Psoas muscle (tissue), 8 donors: ENCODE measurements at places on chromosomes 6 and 20. TPM values are rescaled to one million over a fixed set of nuclear protein-coding genes. Genes with fewer than 3 reads are reported as not detected.
A peak's percentile ranks its signal among the peaks of the same experiment; 100 is the strongest.

Gene COL21A1
- 1.1 TPM for polyA plus RNA-seq

Gene RIPOR3
- polyA plus RNA-seq: 5.4 TPM

DNA sequence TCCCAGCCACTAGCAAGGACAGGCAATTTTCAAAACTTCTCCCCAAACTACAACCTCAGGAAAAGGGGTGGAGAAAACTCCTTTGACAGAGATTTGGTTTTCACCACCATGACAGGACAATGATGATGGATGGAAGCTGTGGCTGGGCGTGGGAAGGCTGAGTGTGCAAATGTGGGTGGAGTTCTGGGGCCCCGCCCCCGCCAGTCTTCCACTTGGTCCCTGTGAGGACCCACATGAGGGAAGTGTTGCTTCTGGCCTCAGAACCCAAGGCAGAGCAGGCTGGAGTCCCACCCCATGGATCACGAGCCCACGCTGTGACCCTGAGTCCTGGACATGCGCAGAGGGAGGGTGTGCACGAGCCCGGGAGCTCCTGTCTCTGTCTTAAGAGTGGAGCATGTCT lies 21.5 kb upstream of the MRGBP start:
- DNase-seq: no peak

DNA sequence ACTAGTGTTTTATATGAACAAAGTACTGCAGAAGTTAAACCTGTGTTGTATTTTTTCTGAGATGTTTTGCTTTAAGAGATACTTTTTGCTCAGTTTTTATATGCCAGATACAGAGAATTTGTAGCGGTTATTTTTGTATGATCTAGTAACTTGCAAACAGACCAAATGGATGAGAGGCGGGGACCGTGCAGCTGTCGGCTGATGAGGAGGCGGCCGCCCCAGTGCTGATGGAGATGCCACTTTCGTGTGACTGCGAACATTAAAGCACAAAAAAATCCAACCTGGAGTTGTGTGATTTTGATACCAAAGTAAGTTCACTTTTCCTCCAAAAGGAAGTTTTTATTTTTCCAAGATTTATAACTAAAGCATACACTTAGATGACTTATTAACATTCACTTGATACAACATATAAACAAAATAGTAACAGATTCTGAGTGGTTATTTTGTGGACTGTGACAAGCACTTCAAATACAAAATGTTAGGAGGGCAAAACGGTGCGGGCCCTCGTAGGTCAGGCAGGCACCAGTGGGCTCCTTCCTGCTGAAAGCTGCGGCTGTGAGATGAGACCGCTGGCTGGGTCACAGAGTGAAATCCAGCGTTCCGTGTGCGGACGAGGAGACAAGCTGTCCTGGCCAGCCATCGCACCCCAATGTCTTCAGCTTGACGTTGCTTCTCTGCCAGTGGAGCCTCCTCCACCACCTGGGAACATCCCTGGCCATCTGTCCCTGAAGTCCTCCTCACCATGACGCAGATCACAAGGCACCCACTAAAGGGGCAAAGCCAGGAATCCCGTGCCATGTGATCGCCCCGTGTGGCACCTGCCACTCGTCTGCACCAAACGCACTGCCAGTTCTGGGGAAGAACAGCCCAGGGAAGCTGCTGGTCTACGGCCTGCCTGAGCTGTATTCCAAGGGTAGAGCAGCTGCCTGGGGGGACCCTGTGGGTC lies 4.0 kb upstream of the OGFR start:
- DNase-seq: no peak

Gene E2F1
- polyA plus RNA-seq: 0.79 TPM

DNA sequence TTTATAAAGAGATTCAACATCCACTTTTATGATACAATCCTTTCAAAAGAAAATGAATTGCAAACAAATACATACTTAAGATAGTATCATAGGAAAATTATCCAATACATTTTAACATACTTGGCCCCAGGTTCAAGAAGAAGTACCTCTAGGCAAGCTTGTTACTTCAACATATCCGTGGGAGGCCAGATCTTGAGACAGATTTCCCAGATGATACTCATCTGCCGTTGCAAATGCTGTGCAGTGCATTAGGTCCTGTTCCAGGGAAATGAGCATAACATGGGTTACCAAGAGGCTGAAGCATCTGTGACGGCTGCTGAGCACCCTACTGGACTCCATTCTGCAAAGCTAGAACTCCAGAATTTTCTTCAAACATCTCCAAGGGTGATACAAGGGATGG lies 15.6 kb downstream of the RMND1 start:
- no peak for DNase-seq

- DNase-seq: peak; percentile 71
Observed at GRCh38 chr20:2140561-2140960, 38.9 kb downstream of the STK35 start.

DNA sequence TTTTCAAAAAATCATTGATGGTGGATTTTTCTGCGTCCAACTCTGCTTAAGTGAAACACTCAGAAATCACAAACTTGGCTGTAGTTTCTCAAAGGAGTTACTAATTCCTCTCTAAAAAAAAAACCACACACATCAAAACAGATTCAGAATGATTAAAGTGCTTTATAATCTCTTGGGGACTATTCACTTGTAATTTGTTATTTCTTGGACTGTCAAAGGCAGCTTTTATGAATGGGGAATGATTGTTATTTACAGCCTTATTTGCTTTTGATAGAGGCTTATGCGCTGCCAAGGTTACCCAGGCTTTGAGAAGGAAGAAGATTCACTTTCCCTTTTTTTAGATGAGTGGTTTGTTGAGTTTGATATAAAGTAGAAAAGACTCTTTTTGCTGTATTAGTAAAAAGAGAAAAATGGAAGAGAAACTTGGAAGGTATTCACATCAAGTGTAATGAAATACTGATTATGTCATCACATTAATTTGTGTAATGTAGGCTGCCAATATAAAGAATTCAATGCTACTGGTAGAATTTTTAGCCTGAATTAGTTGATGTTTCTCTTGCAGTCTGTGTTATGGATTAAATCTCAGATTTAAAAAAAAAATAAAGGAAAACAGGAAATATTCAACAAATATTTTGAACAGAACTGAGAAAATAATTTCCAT lies 381.0 kb upstream of the SASH1 start:
- DNase-seq: no peak

DNA sequence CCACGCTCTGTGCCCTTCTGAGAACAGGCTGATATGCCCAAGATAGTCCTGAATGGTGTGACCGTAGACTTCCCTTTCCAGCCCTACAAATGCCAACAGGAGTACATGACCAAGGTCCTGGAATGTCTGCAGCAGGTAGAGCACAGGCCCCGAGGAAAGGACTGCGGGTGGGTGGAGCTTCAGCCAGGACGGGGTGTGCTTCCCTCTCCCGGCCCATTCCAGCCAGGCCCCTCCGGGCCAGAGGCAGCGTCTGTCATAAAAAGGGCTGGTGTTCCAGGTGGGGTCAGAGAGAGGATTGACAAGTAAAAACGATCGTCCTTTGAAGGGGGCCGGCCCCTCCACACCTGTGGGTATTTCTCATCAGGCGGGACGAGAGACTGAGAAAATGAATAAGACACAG lies 1.3 kb downstream of the RTEL1 start:
- DNase-seq: no peak

- no peak for DNase-seq
Observed at GRCh38 chr6:117143647-117144046, 121.7 kb upstream of the VGLL2 start.

- no peak for DNase-seq
Observed at GRCh38 chr20:59561228-59561605, 43.1 kb upstream of the PHACTR3 start.

DNA sequence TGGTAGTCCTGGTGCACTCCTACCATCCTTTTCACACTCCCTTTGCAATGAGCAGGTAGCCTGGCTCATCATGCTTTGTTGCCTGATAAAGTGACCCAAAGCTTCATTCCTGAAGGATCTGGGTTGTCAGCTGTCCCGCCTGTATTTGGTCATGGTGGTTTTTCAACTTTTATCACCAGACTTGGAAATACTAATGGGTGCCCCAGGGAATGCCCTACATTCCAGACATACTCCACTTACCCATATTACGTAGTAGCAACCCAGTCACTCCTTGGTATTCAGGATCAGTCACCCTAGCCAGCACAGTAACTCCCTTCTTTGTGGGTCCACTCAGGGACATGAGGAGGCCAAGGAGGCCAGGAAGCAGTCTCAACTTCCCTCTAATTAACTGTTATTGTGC lies 199.2 kb downstream of the MAFB start:
- no peak for DNase-seq

GRCh38 chr6:113076116-113076515 lies 729.0 kb downstream of the RFPL4B start:
- DNase-seq: no peak

- DNase-seq: no peak
Observed at GRCh38 chr6:158226655-158227512, 58.7 kb downstream of the GTF2H5 start.

- DNase-seq: no peak
Observed at GRCh38 chr6:63303476-63303875, 16.3 kb downstream of the LGSN start.

DNA sequence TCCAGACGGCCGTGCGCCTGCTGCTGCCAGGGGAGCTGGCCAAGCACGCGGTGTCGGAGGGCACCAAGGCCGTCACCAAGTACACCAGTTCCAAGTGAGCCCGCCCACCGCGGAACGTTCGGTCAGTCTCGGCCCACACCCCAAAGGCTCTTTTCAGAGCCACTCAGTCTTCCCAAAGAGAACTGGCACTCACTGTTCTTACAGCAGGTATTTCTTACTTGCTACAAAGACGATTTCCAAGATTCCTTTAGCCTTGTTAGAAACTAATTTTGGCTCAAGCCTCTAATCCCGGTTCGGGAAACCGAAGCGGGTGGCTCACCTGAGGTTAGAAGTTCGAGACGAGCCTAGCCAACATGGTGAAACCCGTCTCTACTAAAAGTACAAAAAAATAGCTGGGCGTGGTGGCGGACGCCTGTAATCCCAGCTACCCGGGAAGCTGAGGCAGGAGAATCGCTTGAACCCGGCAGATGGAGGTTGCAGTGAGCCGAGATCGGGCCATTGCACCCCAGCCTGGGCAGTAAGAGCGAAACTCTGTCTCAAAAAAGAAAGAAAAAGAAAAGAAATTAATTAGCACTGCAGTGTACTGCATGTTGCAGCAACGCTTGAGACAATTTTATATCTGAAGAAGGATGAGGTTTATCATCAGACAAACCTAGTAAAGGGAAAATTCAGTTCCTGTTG lies 73.1 kb downstream of the OR2B2 start:
- peak; percentile 65 for DNase-seq

- no peak for DNase-seq
Observed at GRCh38 chr6:167756597-167756996, 70.1 kb upstream of the AFDN start.

Gene ZNF133
- polyA plus RNA-seq: 7.6 TPM

Gene TDP2
- 19.0 TPM for polyA plus RNA-seq

- DNase-seq: no peak
Observed at GRCh38 chr6:14676064-14676463, 558.5 kb downstream of the CD83 start.

GRCh38 chr6:128259029-128259724 lies 261.2 kb downstream of the PTPRK start:
- DNase-seq: no peak

Gene FERMT1
- polyA plus RNA-seq: 0.03 TPM

Gene CDH26
- 0.18 TPM for polyA plus RNA-seq

- DNase-seq: peak; percentile 67
Observed at GRCh38 chr6:13272131-13273046, 55.9 kb downstream of the TBC1D7 start.

DNA sequence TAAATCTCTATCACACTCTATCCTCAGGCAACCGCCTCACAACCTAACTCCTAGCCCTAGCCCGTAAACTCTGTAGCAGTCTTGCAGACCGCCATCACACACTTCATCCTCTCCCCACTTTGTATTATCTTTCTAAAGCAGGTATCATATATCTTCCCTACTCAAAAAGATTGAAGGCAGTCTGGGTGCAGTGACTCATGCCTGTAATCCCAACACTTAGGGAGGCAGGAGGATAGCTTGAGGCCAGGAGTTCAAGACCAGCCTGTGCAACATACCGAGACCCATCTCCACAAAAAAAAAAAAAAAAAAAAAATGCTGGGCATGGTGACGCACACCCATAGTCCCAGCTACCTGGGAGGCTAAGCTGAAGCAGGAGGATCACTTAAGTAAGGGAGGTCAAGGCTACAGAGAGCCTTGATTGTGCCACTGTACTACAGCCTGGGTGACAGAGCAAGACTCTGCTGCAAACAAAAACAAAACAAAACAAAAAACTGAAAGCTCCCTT lies 22.9 kb downstream of the RANBP9 start:
- DNase-seq: no peak

- DNase-seq: no peak
Observed at GRCh38 chr20:47883186-47883585, 97.9 kb upstream of the SULF2 start.

DNA sequence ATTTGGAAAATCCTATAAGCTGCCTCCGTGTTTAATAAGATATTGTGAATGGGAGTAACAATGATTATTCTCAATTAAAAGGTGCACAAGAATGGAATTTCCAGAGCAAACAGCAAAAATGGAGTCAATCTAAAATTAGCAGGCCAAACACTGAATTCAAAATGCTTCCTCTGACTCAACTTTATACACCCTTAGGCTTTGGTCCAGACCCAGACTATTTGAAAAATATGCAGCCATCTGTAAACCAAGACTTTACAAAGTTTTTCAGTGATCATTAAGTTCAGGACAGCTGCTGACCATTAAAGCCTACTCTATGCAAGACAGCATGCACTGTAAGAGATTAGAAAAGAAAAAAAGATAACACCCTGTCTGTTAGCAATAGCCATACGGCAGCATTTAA lies 39.4 kb upstream of the CCN6 start:
- DNase-seq: no peak

Gene ADGRF1
- not detected for polyA plus RNA-seq

GRCh38 chr20:2752567-2753460 lies 47.6 kb downstream of the CPXM1 start:
- no peak for DNase-seq

GRCh38 chr6:151649835-151650234 lies 156.0 kb downstream of the CCDC170 start:
- no peak for DNase-seq

GRCh38 chr20:42652266-42652665 lies 537.4 kb downstream of the PTPRT start:
- no peak for DNase-seq

DNA sequence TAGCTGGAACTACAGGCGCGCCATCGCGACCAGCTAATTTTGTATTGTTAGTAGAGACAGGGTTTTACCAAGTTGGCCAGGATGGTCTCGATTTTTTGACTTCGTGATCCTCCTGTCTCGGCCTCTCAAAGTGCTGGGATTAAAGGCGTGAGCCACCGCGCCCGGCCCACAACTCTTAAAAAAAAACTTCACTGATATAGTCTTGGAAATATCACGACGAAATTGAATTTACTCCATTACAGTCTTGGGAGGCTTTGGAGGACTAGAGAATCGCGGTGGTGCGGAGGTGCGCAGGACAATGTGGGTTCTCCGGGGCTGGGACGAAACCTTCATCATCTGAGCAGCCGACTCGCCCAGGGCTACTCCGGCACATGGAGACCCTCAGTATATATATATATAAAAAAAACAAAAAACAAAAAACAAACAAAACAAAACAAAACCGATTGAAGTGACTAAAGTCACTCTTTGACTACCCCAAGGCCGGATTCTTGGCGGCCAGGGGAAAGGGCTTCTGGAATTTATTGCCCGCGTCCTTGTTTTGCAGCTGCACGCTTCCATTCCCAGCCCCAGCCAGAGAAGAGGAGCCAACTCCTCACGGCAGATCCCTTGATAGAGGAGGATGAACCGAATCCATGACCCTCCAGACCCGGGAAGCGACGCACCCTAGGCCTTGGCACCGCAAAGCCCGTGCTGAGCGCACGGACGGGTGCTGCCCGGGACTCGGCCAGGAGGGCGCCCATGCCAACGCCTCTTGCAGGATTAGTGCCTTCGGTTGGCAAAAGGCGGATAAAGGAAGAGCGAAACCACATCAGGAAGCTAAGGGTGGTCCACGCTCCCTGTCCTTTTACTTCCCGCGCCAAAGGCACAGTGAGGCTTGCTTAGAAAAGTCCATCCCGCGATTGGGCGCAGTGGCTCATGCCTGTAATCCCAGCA lies 1.7 kb upstream of the GCM2 start:
- no peak for DNase-seq
